ENCODE measurements at places on chromosomes 6 and 20. TPM values are rescaled to one million over a fixed set of nuclear protein-coding genes. Genes with fewer than 3 reads are reported as not detected.

SAMD10 gene
- 30.7 TPM for total RNA-seq

CDKN1A gene
- 35.9 TPM for total RNA-seq

CLPSL1 gene
- not detected for total RNA-seq

DNA sequence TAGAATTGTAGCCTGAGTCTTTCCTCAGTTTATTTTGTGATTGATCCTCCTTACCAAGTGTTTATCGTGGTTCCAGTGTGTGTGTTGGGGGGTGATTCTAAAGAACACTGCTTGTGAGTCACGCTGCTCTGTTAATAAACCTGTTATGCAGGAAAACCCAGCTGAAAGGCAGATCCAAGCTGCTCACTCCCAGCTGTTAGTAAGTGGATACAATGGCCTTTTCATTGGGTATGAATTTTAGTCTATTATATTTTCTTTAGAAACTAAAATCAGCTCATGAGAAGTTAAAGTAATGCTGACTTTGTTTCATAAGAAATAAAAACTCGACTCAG is 12.2 kb upstream of the DSTN start:
- H3K4me3 ChIP-seq = no peak overlapping the region
- H3K36me3 ChIP-seq = no peaks in the 10 kb centered on the region
- DNase-seq = no peak
- H3K27ac ChIP-seq = no peak overlapping the region
- no peaks in the 10 kb centered on the region for H3K27me3 ChIP-seq

DNA sequence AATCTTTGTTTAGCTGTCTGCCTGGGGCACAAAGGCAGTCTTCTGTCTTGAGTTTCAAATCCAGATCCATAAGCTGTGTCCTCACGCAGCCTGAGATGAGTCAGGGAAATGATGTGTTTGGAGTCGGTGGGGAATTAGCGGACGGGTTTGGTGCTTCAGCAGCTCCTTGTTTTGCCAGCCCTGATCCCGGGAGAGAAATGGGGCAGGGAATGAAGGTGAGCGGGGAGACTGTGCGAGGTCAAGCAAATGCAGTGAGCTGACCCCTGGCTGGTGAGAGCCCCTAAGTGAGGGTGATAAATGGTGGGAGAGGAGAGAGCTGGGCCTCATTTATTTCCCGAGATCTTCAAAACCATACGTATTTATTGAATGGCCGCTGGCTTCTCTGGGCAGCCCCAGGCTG is 21.6 kb downstream of the DUSP22 start:
- H3K4me3 ChIP-seq = no peak overlapping the region
- H3K27ac ChIP-seq = no peak overlapping the region
- no peaks in the 10 kb centered on the region for H3K27me3 ChIP-seq
- no peak for DNase-seq
- peaks cover 40% of the 10 kb centered on the region for H3K4me1 ChIP-seq
- H3K36me3 ChIP-seq = peaks cover 8% of the 10 kb centered on the region

- H3K27me3 ChIP-seq = peaks cover 4% of the 10 kb centered on the region
- no peak for DNase-seq
- no peaks in the 10 kb centered on the region for H3K4me1 ChIP-seq
- no peaks in the 10 kb centered on the region for H3K36me3 ChIP-seq
- H3K4me3 ChIP-seq = no peak overlapping the region
These were observed 74.8 kb downstream of the IYD start for GRCh38 chr6:150443621-150444020.

DNA sequence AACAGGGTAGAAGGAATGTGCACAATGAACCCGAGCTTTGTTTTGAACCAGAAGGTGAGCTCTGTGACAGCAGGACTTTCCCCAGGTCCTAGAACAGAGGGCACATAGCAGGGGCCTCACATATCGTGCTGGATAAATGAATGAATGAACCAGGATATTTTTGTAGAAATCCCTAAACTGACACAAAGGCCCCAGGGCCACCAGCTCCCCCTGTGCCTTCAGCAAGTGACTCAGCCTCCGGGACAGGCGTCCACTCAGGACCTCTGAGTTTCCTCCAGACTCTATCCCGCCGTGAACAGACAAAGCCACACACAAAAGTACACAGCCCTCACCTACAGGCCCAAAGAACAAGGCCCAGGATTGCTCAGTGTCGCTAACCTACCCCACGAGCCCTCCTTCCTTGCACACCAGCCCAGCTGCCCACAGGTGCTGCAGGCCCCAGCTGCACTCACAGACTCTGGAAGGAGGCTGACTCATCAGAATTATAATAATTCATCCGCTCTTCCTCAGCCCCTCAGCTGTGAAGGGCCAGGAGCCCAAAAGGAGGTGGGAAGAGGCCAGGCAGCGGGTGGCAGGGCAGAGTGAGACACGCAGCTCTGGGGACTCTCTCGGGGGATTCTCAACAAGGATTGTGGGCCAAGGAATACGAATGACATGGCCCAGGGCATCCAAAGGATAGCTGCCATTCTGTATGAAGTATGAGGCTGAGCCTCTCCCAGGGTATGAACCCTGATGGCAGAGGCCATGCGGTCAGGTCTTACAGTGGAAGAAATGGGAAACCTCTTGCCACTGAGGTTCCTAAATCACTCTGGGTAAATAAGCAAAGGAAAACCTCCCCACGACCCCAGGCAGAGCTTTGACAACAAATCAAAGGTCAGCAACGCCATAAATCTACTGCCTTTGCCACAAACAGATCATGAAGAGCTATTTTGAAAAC is 40.9 kb downstream of the SUMO4 start:
- no peaks in the 10 kb centered on the region for H3K27me3 ChIP-seq
- peaks cover 15% of the 10 kb centered on the region for H3K4me1 ChIP-seq
- no peak overlapping the region for H3K27ac ChIP-seq
